ENCODE measurements at places on chromosomes 1 and 21. TPM values are rescaled to one million over a fixed set of nuclear protein-coding genes. Genes with fewer than 3 reads are reported as not detected.

DNA sequence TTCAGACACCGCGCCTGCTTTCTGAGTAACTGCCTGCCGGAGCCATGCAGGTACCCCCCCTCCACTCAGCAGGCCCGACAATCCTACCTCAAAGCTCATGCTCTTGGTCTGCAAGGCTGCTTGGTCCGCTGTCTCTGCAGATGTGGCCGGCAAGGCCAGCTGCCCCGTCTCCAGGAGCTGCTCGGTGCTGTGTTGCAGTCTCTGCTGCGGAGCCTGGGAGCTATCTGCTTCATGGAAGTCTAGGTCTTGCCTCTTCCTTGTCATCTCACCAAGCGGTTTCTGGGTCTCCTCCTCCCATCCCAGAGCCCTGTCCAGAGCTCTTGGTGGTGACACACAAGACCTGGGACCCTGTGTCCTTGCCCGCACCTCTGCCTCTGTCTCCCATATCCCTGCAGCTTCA, 24.0 kb upstream of the GNPAT start:
- no peak for DNase-seq

- DNase-seq: no peak
These were observed 31.8 kb upstream of the PLD5 start for GRCh38 chr1:242556276-242556675.

GRCh38 chr1:201362906-201363305, 14.6 kb downstream of the TNNT2 start:
- DNase-seq: no peak

DNA sequence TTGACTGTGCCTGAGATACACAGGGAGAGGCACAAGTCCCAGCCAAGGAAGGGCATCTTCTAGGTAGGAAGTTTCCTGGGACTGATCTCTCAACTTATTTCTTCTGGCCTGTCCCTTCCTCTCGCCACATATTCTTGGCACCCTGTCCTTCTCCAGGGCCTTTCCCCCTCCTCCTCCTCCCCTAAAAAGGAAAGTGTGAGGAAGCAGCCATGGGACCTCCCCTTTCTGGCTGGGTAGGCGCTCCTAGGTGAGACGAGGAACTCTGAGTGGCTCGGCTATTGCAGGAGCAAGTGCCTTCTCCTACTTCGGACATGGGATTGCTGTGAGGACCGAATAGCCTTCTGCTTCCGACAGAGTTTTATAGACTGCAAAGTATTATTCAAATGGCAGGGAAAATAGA, 15.5 kb upstream of the MTARC2 start:
- no peak for DNase-seq

DNA sequence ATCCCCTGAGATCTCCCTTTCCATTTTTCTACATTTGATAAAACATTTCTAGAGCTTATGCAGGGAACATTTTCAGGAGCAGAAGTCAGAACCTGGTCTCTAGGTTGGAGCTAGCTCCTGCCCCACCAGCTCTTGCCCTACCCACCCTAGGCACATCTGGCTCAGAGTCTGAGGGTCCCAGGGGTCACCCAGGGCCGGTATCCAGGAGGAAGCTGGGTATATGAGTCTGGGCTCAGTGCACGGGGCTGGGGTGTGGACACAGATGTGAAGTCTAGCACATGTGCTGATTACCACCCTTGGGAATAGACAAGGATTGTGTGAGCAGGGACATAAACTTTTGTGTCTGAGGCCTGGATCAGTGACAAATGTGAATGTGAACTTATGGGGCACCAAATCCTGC, 95.4 kb downstream of the MATN1 start:
- no peak for DNase-seq

The GJA8 gene
- not detected for total RNA-seq

The RGS16 gene
- 12.3 TPM for total RNA-seq

DNA sequence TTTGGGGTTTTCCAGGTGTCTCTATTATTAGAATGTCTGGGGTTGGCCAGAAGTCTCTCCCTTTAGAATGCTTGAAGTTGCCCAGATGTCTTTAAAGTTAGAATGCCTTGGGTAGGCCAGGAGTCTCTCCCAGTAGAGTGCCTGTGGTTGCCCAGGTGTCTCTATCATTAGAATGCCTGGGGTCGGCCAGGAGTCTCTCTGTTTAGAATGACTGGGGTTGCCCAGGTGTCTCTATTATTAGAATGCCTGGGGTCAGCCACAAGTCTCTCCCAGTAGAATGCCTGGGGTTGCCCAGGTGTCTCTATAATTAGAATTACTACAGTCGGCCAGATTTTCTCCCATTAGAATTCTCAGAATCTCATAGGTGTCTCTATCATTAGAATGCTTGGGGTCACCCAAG, 55.2 kb downstream of the RNF187 start:
- DNase-seq: no peak

DNA sequence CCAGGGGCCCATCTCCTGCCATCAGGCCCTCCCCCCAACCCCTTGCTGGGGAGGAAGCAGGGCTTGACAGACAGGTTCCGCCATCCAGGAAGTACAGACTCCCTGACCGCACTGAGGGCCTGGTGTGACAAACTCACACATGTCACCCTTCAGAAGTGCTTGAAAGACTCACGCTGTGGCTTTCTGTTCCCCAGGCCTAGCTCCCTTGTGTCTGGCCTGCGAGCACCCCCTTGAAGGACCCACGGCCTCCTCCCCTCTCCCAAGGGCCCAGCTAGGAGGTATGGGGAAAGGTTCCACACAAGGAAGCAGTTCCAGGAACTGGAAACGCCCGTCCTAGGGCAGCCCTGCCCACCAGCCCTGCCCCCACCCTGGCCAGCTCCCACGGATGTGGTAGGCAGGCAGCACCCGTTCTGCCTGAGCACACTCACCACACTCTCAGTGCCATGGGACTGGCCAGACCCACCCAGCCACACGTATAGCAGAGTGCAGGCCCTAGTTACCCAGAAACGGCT, 26.7 kb downstream of the SLC2A1 start:
- peak; percentile 61 for DNase-seq

The TRMT13 gene
- 11.5 TPM for total RNA-seq

GRCh38 chr1:166084613-166085012, 82.2 kb downstream of the FAM78B start:
- no peak for DNase-seq
